Uterus (tissue), 4 donors: ENCODE measurements at places on chromosomes 2 and 18. TPM values are rescaled to one million over a fixed set of nuclear protein-coding genes. Genes with fewer than 3 reads are reported as not detected.

DNA sequence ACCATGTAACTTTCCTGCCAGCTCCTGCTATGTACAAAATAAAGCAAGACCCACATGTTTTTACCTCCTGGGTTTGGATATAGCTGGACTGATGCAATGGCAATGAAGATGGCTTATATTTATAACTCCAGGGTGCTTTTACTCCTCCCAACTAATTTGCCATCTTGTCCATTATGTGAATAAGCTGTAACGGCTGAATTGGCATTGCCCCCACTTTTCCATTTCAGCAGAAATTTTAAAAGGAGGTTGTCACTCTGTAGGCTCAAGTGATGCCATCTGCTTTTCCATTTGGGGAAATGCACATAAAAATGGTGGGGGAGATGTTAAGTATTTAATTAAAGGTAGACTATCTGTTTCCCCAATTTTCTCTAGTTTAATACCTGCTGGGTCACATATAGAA lies 345.5 kb downstream of the ERBB4 start:
- DNase-seq = no peak
- no peak overlapping the region for H3K4me3 ChIP-seq
- no peak overlapping the region for H3K27ac ChIP-seq

DNA sequence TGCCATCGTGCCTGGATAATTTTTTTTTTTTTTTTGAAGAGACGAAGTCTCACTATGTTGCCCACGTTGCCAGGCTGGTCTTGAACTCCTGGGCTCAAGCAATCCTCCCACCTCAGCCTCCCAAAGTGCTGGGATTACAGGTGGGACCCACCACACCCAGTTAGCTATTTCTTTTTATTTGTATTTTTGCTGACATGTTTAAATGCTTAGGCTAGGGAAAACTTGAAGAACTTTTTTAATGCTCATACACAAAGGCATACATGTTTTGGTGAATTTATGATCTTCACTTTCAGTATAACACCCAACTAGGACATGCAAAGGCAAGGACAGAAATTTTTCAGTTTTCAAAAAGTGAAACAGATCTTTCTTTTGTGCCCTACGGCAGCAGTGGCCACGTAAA lies 9.9 kb downstream of the L3MBTL4 start:
- no peak overlapping the region for H3K4me3 ChIP-seq
- H3K36me3 ChIP-seq = no peaks in the 10 kb centered on the region
- no peak overlapping the region for H3K27ac ChIP-seq

- no peak for DNase-seq
- H3K27me3 ChIP-seq = no peaks in the 10 kb centered on the region
- H3K4me3 ChIP-seq = no peak overlapping the region
- H3K4me1 ChIP-seq = no peaks in the 10 kb centered on the region
Measured at GRCh38 chr2:240640939-240641338, 15.7 kb downstream of the GPR35 start.

- H3K27ac ChIP-seq = peak overlapping the region; percentile 85
- no peak overlapping the region for H3K4me3 ChIP-seq
- H3K27me3 ChIP-seq = no peaks in the 10 kb centered on the region
- H3K36me3 ChIP-seq = no peaks in the 10 kb centered on the region
Measured at GRCh38 chr2:30235859-30236535, 4.7 kb downstream of the LBH start.

- no peak for DNase-seq
- H3K4me3 ChIP-seq = no peak overlapping the region
- no peaks in the 10 kb centered on the region for H3K36me3 ChIP-seq
- H3K27ac ChIP-seq = no peak overlapping the region
Measured at GRCh38 chr2:14284244-14284643, 348.3 kb upstream of the LRATD1 start.

GRCh38 chr2:74846481-74846880 lies 12.6 kb downstream of the HK2 start:
- no peaks in the 10 kb centered on the region for H3K36me3 ChIP-seq
- H3K27me3 ChIP-seq = no peaks in the 10 kb centered on the region
- DNase-seq = no peak

Gene TRAPPC8
- total RNA-seq = 98.5 TPM

Gene ATP8B1
- total RNA-seq = 24.9 TPM

Gene OTOF
- 0.21 TPM for total RNA-seq

Gene LIMS1
- 57.8 TPM for total RNA-seq
